Endodermal cell (in vitro differentiated cells): ENCODE measurements at places on chromosomes 13 and 19. TPM values are rescaled to one million over a fixed set of nuclear protein-coding genes. Genes with fewer than 3 reads are reported as not detected.

- DNase-seq = no peak
Observed at GRCh38 chr13:100301418-100301817, 212.5 kb downstream of the PCCA start.

DNA sequence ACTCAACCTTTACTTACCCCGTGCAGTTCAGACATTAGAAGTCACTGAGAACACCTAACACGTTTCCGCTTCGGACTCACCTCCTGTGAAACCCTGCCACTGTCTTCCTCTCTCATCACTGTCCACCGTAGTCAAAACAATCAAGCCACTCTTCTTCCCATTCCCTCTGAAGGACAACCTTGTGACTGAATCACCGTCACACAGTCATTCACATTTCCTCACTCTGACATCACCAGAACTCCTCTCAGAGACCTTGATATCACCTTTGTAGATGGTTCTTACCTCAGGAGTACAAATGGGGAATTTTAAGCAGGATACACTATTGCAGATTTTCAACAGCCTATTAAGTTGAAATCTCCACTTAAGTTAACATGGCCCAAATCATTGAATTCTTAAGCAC, 1.3 kb upstream of the KBTBD6 start:
- DNase-seq = no peak

GRCh38 chr13:51313619-51314018, 25.9 kb upstream of the SERPINE3 start:
- no peak for DNase-seq

DNA sequence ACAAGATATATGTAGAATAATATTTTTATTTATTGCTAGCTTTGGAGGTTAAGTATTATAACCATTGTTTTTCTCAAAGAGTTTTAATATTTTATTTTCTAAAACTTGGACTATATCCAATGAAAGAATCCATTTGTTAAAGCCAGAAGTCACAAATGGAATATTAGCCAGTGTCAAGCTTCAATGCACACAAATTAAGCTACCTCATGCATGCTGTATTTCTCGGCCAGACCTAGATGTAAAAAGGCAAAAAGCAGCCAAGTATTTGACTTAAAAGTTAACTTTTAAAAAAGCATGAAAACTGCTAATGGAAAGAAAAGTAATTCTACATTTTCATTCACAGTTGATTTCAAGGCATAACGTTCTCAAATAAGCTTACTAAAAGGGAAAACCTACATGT, 160.0 kb upstream of the ATXN8OS start:
- DNase-seq = no peak

GRCh38 chr13:43079392-43079931, 56.1 kb downstream of the DNAJC15 start:
- DNase-seq = no peak

DNA sequence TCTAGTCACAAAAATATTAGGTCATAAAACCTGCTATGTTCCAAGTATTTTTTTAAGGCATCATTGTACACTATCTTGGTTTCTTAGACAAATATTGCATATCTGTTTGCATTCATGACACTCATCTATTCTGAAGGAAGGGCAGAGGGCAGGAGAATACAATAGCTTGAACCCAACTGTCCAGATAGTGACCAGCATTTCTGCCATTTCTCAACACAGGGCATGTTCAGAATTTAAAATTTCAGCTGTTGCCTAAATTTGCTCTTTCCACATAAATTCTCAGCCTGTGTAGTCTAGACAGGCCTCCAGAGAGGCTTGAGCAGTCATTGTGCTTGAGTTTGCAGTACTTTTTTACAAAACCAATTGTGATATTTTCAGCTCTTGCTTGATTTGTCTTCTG, 119.5 kb downstream of the ZAR1L start:
- DNase-seq = no peak

- DNase-seq = no peak
Observed at GRCh38 chr13:106612688-106613087, 44.8 kb upstream of the ARGLU1 start.

DNA sequence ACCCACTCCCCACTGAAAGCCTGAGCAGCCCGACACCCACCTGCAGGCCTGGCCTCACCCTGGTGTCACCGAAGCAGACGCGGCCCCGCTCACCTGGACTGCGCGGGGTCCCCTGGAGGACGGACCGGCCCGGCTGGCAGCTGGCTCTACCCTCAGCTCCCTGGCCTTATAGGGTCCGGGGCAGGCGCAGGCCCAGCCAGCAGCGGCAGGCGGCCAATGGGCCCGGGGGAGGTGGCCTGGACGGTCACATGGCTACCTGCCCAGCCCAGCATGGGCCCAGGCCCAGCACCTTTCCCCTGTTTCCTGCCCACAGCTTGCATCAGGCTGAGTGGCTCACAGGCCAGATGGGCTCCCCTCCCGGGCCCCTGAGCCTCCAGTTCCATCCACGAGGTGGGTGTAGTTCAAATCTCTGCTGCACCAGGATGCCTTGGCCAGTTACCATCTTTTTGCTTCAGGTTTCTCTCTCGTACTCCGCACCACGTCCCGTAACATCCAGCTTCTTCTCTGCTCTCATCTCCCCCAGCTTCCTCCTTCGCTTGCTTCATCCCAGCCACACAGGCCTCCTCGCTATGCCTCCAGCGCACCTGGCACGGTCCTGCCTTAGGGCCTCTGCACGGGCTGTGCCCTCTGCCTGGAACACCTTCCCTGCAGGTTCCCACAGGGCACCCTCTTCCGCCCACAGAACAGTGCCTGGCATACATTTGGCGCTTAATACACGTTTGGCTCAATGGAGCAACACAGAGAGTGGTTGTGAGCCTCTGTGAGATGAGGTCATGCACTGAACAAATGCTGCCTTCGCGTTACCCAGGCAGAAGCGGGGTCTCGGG, at the start of gene PLIN4:
PLIN4 (minus strand) TSS at position 142 of the 827 bp plus-strand sequence. CDS start 214 bp downstream, outside the sequence.
- peak; percentile 77 for DNase-seq

DNA sequence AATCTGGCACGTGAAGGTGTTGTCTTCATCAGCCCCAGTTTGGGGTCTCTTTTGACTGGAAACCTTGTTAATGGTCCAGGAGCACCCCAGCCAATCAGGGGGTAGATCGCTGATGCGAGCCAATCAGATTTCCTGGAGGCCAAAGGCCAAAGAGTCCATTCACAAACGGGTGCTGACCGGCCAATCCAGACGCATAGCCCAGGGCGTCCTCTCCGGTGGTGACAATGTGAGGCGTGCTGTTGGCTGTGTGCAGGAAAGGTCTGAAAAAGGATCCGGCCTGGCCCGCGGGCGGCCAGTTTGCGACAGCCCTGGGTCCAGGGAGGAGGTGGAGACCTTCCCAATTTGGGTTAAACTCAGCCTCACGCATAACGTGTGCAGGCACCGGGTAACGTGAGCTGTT, 3.1 kb downstream of the MAST3 start:
- DNase-seq = peak; percentile 92

DNA sequence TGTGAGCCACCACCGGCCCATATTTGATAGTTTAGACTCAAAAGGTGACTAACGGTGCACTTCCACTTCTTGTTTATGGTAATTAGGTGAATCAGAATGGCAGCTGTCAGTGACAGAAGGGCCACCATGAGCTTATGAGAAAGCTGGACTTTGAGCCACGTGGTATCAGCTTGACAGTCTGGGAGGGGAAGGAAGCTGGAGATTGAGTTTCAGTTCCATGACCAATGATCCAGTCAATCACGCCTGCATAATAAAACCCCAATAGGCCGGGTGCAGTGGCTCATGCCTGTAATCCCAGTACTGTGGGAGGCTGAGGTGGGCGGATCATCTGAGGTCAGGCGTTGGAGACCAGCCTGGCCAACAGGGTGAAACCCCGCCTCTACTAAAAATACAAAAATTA, 8.2 kb downstream of the EID2B start:
- no peak for DNase-seq

DNA sequence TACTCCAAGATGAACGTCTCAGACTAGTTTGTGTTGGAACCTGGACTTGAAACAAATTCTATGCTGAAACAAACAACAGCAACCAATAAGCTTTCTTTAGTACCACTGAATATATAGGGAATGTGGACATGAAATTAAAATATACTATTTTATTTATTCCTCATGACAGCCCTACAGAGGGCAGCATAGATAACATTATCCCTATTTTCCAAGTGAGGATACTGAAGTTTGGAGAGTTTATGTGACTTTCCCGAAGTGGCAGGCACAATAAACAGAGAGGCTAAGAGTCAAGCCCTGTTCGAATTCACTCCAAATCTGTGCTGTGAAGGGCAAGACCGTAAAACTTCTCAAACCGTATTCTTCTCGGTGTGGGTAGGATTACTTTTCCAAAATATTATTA, 509.9 kb upstream of the GPC6 start:
- DNase-seq = no peak

GRCh38 chr13:100536643-100537180, 51.9 kb downstream of the GGACT start:
- DNase-seq = peak; percentile 41

- DNase-seq = no peak
Observed at GRCh38 chr13:62360609-62361008, 945.0 kb upstream of the PCDH20 start.

DNA sequence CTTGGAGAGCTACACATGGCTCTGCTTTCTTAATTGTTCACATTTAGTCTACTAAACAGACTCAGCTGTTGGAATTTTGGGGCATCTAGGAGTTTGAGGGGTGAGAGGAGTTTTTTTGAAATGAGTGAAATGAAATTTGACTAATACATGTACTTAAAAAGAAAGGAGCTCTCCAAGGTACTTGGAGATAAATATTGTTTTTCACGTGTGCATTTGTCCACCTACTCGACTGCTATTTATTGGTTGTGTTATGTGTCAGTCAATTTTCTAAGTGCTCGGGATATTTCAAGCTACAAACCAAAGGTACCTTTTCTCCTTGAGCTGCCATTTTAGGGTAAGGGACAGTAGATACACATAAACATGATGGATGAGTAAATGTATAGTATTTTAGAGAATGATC, 697.0 kb downstream of the LIG4 start:
- DNase-seq = no peak

GRCh38 chr19:41269055-41269454, 4.9 kb downstream of the HNRNPUL1 start:
- no peak for DNase-seq

DNA sequence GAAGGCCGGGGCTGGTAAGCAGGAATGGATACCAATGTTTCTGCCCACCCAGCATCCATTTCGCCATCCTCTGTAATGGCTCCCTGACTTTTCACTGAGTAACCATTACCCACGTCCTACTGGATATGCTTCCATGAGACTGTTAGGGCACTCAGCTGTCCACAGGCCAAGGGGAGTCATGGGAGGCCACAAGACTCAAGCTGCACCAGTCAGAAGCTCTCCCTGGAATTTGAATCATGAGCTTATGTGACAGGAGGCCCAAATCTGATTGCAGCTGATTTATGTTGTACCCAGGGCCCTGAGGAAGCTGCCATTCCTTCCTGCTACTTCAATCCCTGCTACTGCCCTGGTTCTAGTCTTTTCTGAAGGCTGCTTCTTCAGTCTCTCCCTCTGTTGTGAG, 28.3 kb downstream of the DEDD2 start:
- no peak for DNase-seq

GRCh38 chr19:11347546-11348039, 1.3 kb downstream of the CCDC159 start:
- no peak for DNase-seq

DNA sequence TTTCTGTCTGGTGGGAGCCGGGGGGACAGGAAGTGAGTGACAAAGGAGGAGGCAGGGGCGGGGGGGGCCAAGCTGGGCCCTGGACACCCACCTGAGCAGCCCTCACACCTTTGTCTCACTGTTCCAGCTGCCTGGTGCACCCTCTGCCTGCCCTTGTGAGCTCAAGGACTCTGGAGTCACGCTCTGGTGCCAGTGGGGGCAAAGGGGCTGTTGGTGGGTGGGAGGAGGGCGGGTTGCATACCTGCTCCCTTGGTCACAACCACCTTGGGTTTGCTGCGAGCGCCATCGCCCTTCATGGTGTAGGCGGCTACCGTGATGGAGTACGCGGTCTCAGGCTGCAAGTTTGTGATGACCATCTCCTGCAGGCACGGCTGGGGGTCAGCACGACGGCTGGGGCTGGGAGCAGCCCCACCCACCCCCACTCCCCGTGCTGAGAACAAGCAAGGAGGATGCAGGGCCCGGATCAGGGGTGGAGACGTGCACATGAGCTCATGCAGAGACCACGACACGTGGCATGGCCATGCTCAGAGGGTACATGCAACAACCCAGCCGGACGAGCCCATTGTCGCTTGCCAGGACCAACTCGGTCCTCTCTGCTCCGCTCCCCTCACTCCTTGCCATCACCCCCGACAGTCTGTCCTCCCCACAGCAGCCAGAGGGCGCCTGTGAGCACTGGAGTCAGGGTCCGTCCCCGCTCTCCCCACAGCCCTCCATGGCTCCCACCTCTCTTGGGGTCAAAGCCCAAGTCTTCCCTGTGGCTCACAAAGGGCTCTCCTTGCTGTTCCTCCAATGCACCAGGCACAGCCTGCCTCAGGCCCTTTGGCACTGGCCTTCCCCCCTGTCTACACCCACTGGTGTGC, 114.9 kb downstream of the PTPRS start:
- peak; percentile 83 for DNase-seq

- no peak for DNase-seq
Observed at GRCh38 chr13:111552891-111553655, 232.6 kb downstream of the TEX29 start.

GRCh38 chr13:98649861-98650260, 73.0 kb upstream of the STK24 start:
- DNase-seq = no peak

KLK6 gene
- 0.47 and 0.86 TPM in 2 replicates for total RNA-seq

C5AR1 gene
- total RNA-seq = 0.29 and 0.48 TPM in 2 replicates

LONP1 gene
- 76.9 and 97.1 TPM in 2 replicates for total RNA-seq

SHANK1 gene
- total RNA-seq = 0.84 and 1.6 TPM in 2 replicates

PSG3 gene
- total RNA-seq = not detected in 2 replicates

ELSPBP1 gene
- total RNA-seq = not detected in 2 replicates

ANGPTL8 gene
- not detected in 2 replicates for total RNA-seq

CYP2A6 gene
- not detected in 2 replicates for total RNA-seq

DACH1 gene
- 0.81 and 1.1 TPM in 2 replicates for total RNA-seq

ZNF540 gene
- total RNA-seq = not detected in 2 replicates

CACNG6 gene
- 0.47 and 0.92 TPM in 2 replicates for total RNA-seq

RLN3 gene
- total RNA-seq = not detected in 2 replicates

MIR17HG gene
- 19.1 and 22.8 TPM in 2 replicates for total RNA-seq

CCDC70 gene
- total RNA-seq = not detected in 3 replicates

ZSCAN4 gene
- not detected in 3 replicates for total RNA-seq

ZNF653 gene
- total RNA-seq = 9.8 and 12.3 TPM in 2 replicates

KCNC3 gene
- 10.7 to 11.9 TPM (median 10.7 TPM) in 3 replicates for total RNA-seq
